ENCODE measurements at places on chromosomes 1 and 21. TPM values are rescaled to one million over a fixed set of nuclear protein-coding genes. Genes with fewer than 3 reads are reported as not detected.

GRCh38 chr21:44966135-44967081 is 26.6 kb downstream of the SLX9 start:
- no peak for DNase-seq

GRCh38 chr1:60813071-60813470 is 269.3 kb upstream of the NFIA start:
- DNase-seq = no peak

- DNase-seq = no peak
Measured at GRCh38 chr1:234238060-234238459, 135.2 kb upstream of the COA6 start.

DNA sequence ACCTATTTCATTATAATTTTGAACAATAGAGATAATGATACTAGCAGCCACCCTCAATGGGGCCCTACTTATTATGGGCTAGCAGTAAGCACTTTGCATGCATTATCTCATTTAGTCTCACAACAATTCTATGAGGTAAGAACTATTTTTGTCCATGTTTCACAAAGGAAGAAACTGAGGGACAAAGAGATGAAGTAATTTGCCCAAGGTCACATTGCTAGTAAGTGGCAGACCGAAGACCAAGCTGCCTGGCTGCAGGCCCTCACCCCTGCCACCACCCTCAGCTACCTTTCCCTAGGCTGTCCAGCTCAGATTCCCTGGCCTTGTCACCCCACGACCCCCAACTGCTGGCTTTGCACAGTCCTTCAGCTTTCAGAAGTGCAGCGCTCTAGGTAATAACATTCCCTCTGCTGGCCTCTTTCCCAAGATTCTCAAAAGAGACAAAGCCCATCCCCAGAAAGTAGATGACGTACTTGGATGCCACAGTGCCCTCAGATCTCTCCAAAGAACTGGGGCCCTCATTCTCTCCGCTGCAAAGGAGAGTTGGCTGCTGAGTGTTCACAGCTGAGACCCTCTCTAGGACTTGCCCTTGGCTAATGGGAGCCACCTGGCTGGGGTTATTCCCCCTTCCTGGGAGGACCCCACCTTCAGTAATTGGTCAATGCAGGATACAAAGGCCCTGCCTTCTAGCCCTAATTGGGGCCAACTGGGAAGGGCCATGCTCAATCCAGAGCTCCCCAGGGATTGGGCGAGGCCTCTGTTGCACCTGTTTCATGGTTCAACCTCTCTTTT is 39.5 kb downstream of the IRF2BP2 start:
- no peak for DNase-seq

DNA sequence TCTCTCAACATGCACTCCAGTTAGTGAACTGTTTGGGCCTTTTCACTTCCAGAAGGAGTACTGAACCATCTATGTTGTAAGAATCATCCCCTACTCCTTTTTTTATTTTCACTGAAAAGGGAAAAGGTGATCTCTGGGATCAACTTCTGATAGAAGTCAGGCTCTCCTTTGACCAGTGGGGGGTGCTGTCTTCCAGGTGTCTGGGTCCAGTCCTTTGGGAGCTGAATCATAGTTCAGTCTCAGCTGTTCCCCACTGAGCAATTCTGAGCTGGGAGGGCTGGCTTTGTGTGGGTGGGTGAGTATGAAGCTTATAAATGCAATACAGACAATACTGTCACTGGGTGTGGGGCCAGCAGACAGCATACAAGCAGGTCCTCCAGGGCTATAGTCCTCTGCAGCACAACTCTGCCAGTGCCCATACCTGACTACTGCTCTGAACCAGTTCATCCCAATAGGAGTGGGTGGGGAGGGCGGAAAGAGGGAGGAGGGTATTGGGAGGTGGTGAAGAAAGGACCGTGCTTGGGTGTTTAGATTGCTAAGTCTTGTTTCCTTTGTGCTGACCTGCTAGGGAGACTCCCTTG is 12.5 kb upstream of the SARS1 start:
- peak; percentile 42 for DNase-seq

DNA sequence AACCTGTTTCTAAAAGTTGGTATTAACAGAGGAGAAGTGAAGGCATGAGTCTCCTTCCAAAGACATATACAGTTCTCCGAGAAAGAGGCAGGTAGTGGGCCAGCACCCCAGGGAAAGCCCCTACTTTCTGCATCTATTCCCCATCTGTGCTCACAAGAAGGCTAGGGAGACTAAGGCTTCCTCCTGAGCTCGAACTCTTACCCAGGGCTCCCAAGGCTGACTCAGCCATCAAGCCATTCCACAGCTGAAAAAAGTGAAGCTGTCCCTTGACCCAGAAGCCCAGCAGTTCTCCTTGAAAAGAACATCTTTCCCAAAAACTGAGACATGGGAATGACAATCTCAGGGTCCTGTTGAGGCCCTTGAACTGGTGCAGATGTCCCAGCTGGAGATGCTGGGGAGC is 1.9 kb upstream of the PADI3 start:
- no peak for DNase-seq

DNA sequence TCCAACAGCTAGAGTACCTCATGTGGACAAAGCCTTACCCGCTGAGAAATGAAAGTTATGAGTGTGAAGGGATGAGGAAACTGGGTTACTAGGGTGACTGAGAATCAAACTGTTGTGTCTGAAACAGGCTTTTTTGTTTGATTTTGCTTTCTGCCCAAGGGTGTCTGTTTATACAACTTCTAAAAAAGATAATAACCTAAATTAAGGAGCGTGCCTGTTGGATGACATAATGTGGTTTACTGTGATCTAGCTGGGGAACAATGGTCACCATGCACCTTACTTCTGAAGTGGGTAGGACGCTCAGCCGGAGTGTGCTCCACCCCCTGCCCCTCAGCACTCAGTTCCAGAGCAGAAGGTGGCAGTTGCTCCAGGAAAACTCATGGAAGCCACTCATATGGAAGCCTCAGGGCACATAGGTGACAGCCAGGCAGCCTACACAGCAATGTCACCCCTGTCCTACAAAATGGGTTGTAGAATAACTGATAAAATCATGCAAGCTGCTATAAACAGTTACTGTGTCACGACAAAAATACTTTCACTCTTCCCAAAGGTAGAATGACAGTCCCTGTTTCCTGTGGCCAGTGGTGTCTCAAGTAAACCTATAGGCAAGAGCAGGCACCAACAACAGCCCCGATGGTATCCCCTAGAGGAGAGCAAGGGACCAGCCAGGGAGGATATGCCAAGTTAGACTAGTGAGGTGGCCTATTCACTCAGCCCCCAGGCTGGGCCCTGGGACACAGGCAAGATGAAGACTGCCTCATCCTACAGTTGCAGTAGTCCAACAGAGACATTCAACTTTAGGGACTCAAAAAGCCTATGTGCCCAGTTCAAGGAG is 29.3 kb downstream of the SIPA1L2 start:
- no peak for DNase-seq

- DNase-seq = no peak
Measured at GRCh38 chr1:49016030-49016977, 239.6 kb upstream of the BEND5 start.

GRCh38 chr1:180031664-180032063 is 77.1 kb downstream of the CEP350 start:
- DNase-seq = no peak

DNA sequence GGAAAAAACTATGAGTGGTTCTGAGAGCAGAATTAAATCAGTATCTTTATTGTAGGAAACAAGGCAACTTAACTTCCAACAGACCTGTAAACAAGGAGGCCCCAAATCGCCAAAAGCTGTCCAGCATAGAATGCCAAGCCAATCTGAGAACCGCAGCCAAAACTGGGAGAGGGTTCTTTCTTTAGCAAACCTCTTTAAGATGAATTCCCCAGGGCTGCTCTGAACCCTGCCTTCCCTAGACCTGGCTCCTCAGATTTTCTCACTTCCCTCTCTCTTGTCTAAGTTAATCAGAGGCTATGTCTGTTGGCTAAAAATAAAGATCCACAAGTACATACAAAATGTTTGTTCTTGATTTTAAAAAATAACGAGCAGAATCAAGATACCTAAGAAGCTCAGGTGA is 141.4 kb downstream of the SMYD3 start:
- DNase-seq = no peak

Gene ZNF593OS
- polyA plus RNA-seq = 1.2 TPM

Gene ETNK2
- 34.3 TPM for polyA plus RNA-seq

Gene ACOT11
- polyA plus RNA-seq = 33.3 TPM

Gene SLC35F3
- 0.55 TPM for polyA plus RNA-seq

Gene FAM110D
- polyA plus RNA-seq = 0.51 TPM

Gene TOMM40L
- 16.2 TPM for polyA plus RNA-seq

Gene TNFSF18
- polyA plus RNA-seq = 0.18 TPM

Gene FAM151A
- polyA plus RNA-seq = 2.8 TPM
